Aorta (tissue), 5 donors: ENCODE measurements at places on chromosomes 5 and 9. TPM values are rescaled to one million over a fixed set of nuclear protein-coding genes. Genes with fewer than 3 reads are reported as not detected.

INSL4 gene
- total RNA-seq, result not detected

PAEP gene
- not detected for total RNA-seq

DNA sequence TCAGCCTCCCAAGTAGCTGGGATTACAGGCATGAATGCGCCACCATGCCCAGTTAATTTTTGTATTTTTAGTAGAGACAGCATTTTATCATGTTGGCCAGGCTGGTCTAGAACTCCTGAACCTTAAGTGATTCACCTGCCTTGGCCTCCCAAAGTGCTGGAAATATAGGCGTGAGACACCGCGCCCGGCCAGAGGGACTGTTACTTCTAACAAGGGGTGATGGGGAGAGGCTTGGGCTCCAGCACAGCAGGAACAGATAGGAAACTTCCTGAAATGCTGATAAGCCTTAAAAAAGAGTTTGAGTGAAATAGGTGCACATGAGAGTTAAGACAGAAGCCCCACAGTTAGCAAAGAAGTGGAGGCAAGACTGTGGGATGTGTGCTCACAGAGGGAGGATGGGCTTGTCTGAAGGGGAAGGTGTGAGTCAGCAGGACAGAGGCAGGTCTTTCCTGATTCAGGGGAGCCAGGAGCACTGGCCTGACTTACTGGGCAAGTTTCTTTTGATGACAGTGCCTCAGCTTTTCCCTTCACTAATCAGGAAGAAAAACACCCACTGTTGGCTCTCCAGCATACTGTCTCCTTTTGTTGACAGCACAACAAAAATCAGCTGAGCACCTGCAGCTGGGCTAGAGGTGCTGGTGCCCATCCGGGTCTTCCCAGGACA, 68.4 kb downstream of the RAD23B start:
- no peak overlapping the region for H3K4me3 ChIP-seq
- H3K27ac ChIP-seq, result no peak overlapping the region
- DNase-seq, result no peak
- no peaks in the 10 kb centered on the region for H3K4me1 ChIP-seq
- H3K27me3 ChIP-seq, result no peaks in the 10 kb centered on the region

DNA sequence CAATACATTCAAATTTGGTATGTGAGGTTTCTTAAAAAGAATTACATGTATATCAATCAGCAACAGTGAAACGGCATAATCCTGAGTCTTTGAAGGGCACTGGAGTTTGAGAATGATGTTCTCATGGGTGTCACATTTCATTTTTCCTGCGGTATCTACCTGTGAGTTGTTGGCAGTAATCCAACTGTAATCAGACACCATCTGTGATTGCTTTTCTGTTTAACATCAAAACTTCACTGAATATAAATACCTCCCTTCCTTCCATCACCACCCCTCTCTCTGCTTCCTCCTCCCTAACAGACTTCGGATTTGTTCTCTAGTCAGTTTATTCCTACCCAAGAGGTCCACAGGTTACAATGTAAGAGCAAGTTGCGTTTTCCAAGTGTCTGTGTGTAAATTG, 275.2 kb upstream of the PCSK5 start:
- H3K4me3 ChIP-seq, result no peak overlapping the region
- DNase-seq, result no peak
- H3K36me3 ChIP-seq, result no peaks in the 10 kb centered on the region
- H3K27me3 ChIP-seq, result no peaks in the 10 kb centered on the region
- H3K4me1 ChIP-seq, result no peaks in the 10 kb centered on the region

GRCh38 chr5:1471997-1472963, 27.0 kb upstream of the SLC6A3 start:
- H3K4me1 ChIP-seq, result no peaks in the 10 kb centered on the region
- H3K27me3 ChIP-seq, result no peaks in the 10 kb centered on the region
- DNase-seq, result no peak
- no peak overlapping the region for H3K4me3 ChIP-seq
- H3K36me3 ChIP-seq, result no peaks in the 10 kb centered on the region
- no peak overlapping the region for H3K27ac ChIP-seq
